ENCODE measurements at places on chromosomes 3 and 15.
A peak's percentile ranks its signal among the peaks of the same experiment; 100 is the strongest.

GRCh38 chr3:5657106-5657505, 469.6 kb downstream of the EDEM1 start:
- no peaks in the 10 kb centered on the region for H3K4me1 ChIP-seq
- no peak overlapping the region for H3K27ac ChIP-seq
- DNase-seq, result no peak
- no peaks in the 10 kb centered on the region for H3K27me3 ChIP-seq
- no peaks in the 10 kb centered on the region for H3K36me3 ChIP-seq

DNA sequence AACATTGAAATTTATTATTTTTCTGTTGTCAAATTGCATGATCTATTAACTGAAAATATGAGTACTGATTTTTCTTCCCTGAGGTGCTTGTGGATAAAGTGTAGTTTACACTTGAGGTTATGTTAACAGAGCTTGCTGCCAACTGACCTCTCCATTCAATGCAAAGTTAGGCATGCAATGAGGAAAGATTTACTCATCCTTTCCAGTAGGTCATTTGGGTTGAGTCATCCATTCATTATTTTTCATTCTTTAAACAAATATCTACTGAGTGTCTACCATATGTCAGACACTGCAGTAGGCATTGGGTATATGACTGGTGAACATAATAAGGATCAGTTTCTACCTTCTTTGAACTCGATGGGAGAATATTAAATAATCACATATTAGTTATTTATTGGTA, 604.1 kb downstream of the EDEM1 start:
- H3K27ac ChIP-seq, result no peak overlapping the region
- no peaks in the 10 kb centered on the region for H3K36me3 ChIP-seq
- no peak for DNase-seq
- no peaks in the 10 kb centered on the region for H3K4me1 ChIP-seq
- H3K4me3 ChIP-seq, result no peak overlapping the region
- no peaks in the 10 kb centered on the region for H3K27me3 ChIP-seq

DNA sequence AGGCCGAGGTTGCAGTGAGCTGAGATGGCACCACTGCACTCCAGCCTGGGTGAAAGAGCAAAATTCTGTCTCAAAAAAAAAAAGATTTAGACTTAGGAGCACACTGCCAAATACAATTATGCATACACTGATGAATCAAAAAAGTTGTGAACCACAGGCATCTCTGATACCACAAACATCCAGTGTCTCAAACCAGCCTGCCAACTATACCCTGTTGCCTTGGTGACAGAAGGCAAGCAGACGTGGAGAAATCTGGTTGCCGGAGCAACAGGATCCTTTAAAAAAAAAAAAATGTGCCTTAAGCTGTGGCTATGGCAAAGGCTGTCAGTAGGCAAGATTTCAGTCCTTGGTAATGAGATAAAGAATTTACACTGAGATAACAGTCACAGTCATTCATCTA, 202.3 kb downstream of the NEK10 start:
- DNase-seq, result no peak
- no peak overlapping the region for H3K4me3 ChIP-seq
- no peaks in the 10 kb centered on the region for H3K36me3 ChIP-seq
- H3K27me3 ChIP-seq, result no peaks in the 10 kb centered on the region
- H3K27ac ChIP-seq, result no peak overlapping the region

GRCh38 chr3:53811143-53811927, 34.9 kb downstream of the CHDH start:
- no peak for DNase-seq
- no peaks in the 10 kb centered on the region for H3K36me3 ChIP-seq
- no peak overlapping the region for H3K27ac ChIP-seq
- no peaks in the 10 kb centered on the region for H3K27me3 ChIP-seq
- no peak overlapping the region for H3K4me3 ChIP-seq
- H3K4me1 ChIP-seq, result no peaks in the 10 kb centered on the region

DNA sequence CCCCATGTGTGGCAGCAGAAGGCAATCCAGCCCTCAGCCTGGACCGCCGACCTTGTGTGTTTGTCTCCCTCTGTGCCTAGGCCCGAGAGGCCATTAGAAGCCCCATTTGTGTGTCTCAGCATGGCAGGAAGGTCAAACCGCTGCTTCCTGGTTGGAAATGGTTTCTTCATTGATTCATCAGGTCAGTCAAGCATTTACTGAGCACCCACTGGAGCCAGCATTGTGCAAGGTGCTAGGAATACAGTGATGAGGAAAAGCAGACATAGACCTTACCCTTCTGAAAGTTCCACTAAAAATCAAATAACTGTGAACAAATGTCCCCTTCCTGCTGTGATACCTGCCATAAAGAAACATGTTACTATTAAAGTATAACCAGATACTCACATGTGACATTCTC, 265.9 kb upstream of the CTDSPL start:
- H3K4me1 ChIP-seq, result no peaks in the 10 kb centered on the region
- no peaks in the 10 kb centered on the region for H3K36me3 ChIP-seq
- H3K4me3 ChIP-seq, result no peak overlapping the region
- no peak overlapping the region for H3K27ac ChIP-seq
- no peak for DNase-seq
- H3K27me3 ChIP-seq, result peaks cover 3% of the 10 kb centered on the region

DNA sequence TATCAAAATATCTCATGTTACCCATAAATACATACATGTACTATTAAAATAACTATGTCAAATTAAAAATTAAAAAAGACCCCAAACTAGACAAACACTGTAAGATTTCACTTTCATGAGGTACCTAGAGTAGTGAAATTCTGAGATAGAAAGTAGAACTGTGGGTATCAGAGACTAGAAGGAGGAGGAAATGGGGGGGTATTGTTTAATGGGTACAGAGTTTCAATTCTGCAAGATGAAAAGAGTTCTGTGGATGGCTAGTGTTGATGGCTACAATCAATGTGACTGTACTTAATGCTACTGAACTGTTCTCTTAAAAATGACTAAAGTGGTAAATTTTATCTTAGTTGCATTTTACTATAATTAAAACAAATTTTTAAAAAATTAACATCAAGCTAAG, 36.6 kb downstream of the RFX7 start:
- H3K4me3 ChIP-seq, result no peak overlapping the region
- H3K27ac ChIP-seq, result peak overlapping the region; percentile 69
- peaks cover 38% of the 10 kb centered on the region for H3K36me3 ChIP-seq
- H3K4me1 ChIP-seq, result peaks cover 50% of the 10 kb centered on the region

GRCh38 chr3:102415553-102415952, 19.3 kb upstream of the ZPLD1 start:
- H3K27ac ChIP-seq, result no peak overlapping the region
- H3K36me3 ChIP-seq, result no peaks in the 10 kb centered on the region
- H3K27me3 ChIP-seq, result no peaks in the 10 kb centered on the region
- H3K4me1 ChIP-seq, result peaks cover 9% of the 10 kb centered on the region

DNA sequence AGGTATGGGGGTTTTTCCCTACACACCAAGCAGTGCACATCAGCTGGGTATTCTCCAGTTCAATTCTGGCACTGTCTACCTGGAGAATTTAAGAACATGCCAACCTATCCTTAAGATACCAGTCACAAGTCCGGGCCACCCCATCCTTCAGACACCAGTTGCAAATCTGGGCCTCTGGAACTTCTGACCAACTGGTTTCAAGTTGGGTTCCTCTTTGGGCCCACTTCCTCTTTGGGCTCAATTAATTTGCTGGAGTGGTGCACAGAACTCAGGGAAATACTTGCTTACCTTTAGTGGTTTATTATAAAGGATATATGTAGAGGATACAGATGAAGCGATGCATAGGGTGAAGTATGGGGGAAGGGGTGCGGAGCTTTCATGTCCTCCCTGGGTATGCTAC, 25.3 kb downstream of the GLCE start:
- H3K36me3 ChIP-seq, result no peaks in the 10 kb centered on the region
- DNase-seq, result no peak
- no peak overlapping the region for H3K27ac ChIP-seq
- no peaks in the 10 kb centered on the region for H3K4me1 ChIP-seq

DNA sequence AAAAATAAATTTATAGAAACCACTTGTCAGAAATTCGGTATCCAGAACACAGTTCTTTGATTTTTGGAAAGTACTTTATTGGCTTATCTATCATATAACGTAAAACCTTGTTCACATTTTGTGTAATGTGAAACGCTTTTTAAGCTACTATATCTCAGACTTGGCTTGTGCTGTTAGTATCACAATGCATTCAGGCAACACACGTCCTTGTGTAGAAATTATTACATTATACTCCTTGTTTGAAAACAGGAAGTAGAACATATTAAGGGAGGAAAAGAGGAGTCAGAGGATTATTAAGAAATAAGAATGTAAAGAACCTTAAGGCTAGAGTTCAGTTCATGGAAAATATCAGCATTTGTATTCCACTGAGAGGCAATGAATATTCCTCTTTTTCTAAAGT, 1.6 kb downstream of the DNAJC13 start:
- H3K27me3 ChIP-seq, result no peaks in the 10 kb centered on the region
- peaks cover 18% of the 10 kb centered on the region for H3K36me3 ChIP-seq
- no peak for DNase-seq
- H3K4me1 ChIP-seq, result peaks cover 26% of the 10 kb centered on the region

GRCh38 chr3:139291276-139292051, 52.4 kb upstream of the MRPS22 start:
- no peaks in the 10 kb centered on the region for H3K27me3 ChIP-seq
- no peak overlapping the region for H3K4me3 ChIP-seq
- no peak for DNase-seq
- no peaks in the 10 kb centered on the region for H3K4me1 ChIP-seq

GRCh38 chr3:119702530-119703527, at the start of gene CFAP91:
TSS of gene CFAP91 (plus strand) at chr3:119703022. CDS start at chr3:119703099, 77 bp downstream.
- H3K27ac ChIP-seq, result peak within 1 kb of the TSS; percentile 22
- peaks cover 8% of the 10 kb centered on the region for H3K36me3 ChIP-seq
- peak; percentile 87 for DNase-seq
- H3K4me1 ChIP-seq, result peaks cover 38% of the 10 kb centered on the region
- H3K27me3 ChIP-seq, result peaks cover 9% of the 10 kb centered on the region

GRCh38 chr3:99809565-99809964, 8.1 kb upstream of the CMSS1 start:
- no peaks in the 10 kb centered on the region for H3K4me1 ChIP-seq
- no peak overlapping the region for H3K27ac ChIP-seq

DNA sequence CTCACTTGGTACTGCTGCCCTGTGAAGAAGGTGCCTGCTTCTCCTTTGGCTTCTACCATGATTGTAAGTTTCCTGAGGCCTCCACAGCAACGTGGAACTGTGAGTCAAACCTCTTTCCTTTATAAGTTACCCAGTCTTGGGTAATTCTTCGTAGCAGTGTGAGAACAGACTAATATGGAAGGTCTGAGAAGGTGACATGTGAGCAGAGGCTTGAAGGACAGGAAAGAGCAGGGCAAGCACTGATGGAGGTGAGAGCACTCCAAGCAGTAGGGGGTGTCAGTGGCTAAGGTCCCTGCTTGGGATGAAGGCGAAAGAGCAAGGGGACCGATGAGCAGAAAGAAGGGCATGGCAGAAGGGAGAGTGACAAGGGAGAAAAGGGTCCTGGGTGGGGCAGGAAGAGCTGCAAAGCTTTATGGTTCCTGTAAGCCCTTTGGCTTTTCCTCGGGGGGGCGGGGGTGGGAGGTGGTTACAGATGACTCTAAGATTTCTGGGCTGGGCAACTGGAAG, 3.5 kb downstream of the EIF4E3 start:
- peaks cover 40% of the 10 kb centered on the region for H3K36me3 ChIP-seq
- peak; percentile 50 for DNase-seq
- H3K4me3 ChIP-seq, result peak overlapping the region; percentile 94
- H3K27me3 ChIP-seq, result no peaks in the 10 kb centered on the region
- peaks cover 67% of the 10 kb centered on the region for H3K4me1 ChIP-seq
- peak overlapping the region; percentile 96 for H3K27ac ChIP-seq

DNA sequence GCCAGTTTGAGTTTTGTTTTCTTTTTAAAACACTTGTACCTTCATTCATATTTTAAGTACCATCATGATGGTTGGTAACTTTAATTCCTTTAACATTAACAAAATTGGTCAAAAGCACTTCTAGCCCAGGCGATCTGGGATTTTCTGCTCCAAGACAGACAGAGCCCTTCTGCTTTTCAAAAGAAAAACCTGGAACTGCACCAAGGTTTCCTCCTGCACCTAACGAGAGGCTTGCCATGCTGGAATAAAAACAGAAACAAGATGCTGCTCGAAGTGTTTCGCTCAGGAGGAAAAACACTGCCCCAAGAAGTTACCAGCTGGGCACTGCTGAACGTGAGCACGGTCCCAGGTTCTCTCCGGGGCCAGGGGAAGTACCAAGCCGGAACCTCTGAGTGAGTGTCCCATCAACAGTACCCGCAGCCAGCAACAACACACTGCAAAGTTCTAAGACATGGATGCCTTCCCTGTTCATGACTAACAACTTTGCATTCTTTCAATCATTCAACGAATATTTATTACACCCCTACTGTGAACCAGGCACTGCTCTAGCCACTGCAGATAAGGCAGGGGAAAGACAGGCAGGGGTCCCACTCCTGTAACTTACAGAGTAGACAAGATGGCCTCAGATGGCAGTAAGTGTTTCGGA, 98.8 kb downstream of the XXYLT1 start:
- H3K4me3 ChIP-seq, result no peak overlapping the region
- no peak for DNase-seq
- H3K36me3 ChIP-seq, result no peaks in the 10 kb centered on the region
- no peaks in the 10 kb centered on the region for H3K27me3 ChIP-seq
- no peaks in the 10 kb centered on the region for H3K4me1 ChIP-seq

- DNase-seq, result peak; percentile 81
- peaks cover 16% of the 10 kb centered on the region for H3K27me3 ChIP-seq
- H3K4me3 ChIP-seq, result no peak overlapping the region
- no peaks in the 10 kb centered on the region for H3K4me1 ChIP-seq
- H3K36me3 ChIP-seq, result no peaks in the 10 kb centered on the region
- H3K27ac ChIP-seq, result no peak overlapping the region
These were observed 98.8 kb downstream of the ZNF621 start for GRCh38 chr3:40623567-40623966.

- peak overlapping the region; percentile 98 for H3K27ac ChIP-seq
- H3K4me3 ChIP-seq, result peak overlapping the region; percentile 99
- H3K27me3 ChIP-seq, result no peaks in the 10 kb centered on the region
- H3K4me1 ChIP-seq, result peaks cover 45% of the 10 kb centered on the region
- H3K36me3 ChIP-seq, result peaks cover 3% of the 10 kb centered on the region
- DNase-seq, result no peak
These were observed 785 bp upstream of the IFT57 start for GRCh38 chr3:108222853-108223565.

- H3K4me3 ChIP-seq, result no peak overlapping the region
- H3K27me3 ChIP-seq, result no peaks in the 10 kb centered on the region
- H3K27ac ChIP-seq, result no peak overlapping the region
- H3K4me1 ChIP-seq, result no peaks in the 10 kb centered on the region
- no peaks in the 10 kb centered on the region for H3K36me3 ChIP-seq
- no peak for DNase-seq
These were observed 14.7 kb upstream of the DLL4 start for GRCh38 chr15:40914486-40914885.

DNA sequence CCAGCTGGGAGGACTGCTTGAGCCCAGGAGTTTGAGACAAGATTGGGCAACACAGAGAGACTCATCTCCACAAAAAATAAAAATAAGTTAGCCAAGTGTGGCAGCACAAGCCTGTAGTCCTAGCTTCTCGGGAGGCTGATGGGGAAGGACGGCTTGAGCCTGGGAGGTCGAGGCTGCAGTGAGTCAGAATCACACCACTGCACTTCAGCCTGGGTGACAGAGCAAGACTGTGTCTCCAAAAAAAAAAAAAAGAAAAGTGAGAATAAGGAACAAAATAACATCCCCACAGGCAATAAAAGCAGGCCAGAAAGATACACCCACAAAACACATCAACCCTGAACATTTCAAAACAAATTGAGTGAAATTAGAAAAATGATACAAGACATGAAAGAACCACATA, 48.7 kb upstream of the OCA2 start:
- peaks cover 41% of the 10 kb centered on the region for H3K36me3 ChIP-seq
- DNase-seq, result no peak
- H3K4me1 ChIP-seq, result peaks cover 2% of the 10 kb centered on the region
- H3K4me3 ChIP-seq, result no peak overlapping the region
- no peaks in the 10 kb centered on the region for H3K27me3 ChIP-seq
